Cortex of kidney (tissue), 1 donor: ENCODE measurements at places on chromosomes 7 and 10.

GRCh38 chr10:124130198-124130900 lies 37.0 kb upstream of the CHST15 start:
- no peak for DNase-seq

DNA sequence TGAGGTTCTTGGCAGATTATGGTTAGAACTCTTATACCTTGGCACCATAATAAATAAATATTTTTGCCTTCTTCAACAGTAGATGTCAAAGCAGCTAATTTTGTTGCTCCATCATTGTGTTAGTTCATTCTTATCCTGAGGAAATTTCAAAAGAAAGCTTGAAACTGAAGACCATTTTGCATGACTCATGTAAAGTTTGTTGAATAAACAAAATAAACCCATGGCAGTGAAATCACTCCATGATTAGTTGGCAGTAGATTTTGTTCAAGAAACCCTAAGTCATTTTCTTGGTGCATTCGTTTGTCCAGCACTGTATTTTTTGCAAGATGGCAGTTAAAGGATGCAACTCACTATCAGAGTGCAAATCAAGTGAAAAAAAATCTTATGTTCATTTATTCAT lies 91.6 kb downstream of the HECW1 start:
- no peak for DNase-seq

DNA sequence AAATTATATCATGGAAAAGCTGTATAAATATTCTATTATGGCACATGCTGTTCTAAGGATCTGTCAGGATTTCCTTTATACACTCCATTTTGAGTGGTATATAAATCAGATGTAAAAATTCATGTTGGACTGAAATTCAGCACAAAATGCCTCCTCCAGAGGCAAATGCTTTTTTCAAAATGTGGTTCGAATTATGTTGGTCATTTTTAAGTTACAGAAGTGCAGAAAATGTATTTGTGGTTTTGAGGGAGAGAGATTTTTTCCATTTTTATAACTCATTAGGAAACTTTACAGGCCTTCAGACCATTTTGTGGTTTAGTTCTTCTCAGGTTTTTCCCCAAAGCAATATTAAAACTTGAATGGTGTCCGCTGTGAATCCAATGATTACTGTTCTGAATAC lies 2.9 kb downstream of the PPP1R3A start:
- no peak for DNase-seq

- no peak for DNase-seq
These were observed 2.5 kb upstream of the ALOX5 start for GRCh38 chr10:45371560-45371959.

DNA sequence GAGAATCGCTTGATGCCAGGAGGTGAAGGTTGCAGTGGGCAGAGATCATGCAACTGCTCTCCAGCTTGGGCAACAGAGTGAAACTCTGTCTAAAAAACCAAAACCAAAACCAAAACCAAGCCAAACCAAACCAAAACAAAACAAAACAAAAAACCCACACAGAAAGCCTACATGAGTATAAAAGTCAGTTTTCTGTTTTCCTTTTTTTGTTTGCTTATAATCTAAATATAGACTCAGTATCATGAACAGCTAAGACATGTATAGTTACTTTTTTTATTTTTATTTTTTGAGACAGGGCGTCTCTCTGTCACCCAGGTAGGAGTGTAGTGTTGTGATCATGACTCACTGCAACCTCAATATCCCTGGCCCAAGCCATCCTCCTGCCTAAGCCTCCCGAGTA lies 16.8 kb upstream of the MTPN start:
- DNase-seq: no peak

GRCh38 chr10:104299031-104299904 lies 30.3 kb downstream of the GSTO2 start:
- no peak for DNase-seq

DNA sequence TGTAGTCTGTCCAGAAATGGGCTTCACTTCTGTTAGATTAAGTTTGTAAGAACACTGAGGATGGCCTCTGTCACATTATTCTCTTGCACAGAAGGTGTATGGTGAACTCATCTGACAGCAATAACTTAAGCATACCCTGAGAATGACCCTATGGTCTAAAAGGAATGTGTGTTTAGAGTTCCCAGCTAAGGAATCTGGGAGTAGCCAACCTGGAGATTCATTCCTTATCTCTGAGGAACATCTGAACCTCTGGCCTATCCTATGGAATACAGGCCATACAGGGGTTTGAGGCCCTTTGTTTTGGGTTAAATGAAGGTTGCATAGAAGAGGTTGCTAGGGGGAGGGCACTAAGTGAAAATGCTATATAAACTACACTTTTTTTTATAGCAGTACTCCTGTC lies 41.4 kb downstream of the LAMB4 start:
- DNase-seq: no peak

DNA sequence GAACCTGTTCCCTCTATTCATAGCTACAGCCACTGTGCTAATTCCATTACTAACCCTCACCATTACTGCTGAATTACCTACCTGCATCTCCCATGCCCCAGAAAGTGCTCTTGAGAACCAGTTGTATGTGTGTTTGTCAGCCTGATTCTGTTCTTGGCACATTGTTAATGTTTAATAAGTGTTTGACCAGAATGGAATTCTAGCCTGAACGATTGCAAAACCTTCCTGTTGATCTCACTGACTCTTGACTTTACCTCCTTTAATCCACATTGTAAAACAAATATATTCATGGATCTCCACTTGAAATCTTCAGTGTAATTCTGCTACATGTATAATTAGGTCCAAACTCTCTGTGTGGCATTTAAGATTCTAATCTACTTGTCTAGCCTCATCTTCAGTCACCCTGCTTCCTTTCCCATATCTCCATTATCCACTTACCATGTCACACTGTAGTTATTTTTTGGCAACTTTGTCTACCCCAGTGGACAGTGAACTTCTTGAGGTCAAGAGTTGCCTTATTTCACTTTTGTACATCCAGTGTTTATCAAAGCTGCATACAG lies 4.9 kb downstream of the ZNF277 start:
- DNase-seq: no peak

GRCh38 chr7:4009211-4010060 lies 672.7 kb upstream of the FOXK1 start:
- DNase-seq: no peak

GRCh38 chr7:132051311-132051710 lies 494.9 kb upstream of the PODXL start:
- no peak for DNase-seq

GRCh38 chr10:12432402-12433189 lies 83.2 kb downstream of the CAMK1D start:
- DNase-seq: no peak

GRCh38 chr7:17120756-17121155 lies 177.7 kb upstream of the AHR start:
- DNase-seq: no peak

DNA sequence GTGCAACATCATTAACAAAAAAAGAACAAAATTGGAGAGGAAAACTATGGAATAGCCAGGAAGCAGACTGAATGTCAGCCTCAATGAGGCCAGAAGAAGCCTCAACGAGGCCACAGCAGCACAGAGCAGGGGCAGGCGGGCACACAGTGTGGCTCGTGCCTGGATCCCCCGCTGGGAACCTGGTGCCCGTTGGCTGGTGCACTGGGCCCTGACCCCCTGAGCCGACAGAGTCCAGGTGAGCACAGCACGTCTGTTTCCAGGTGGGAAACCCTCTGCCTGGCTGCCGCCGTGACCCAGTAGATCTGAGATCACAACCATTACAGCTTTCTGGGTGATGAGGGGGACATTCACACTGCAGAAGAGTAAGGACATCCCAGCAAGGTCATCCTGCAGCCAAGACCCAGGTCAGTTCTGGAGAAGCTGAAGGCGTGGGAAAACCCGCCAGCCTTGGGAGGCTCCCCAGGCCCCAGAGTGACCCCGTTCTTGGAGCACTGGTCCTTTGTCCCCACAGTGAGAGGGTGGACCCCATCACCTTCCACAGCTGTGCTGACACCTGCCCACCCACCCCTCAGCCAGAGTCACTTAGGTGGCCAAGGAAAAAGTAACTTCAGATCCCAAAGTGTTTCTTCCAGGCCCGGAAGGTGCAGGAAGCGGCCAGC lies 222.1 kb downstream of the ADARB2 start:
- DNase-seq: no peak

- DNase-seq: no peak
These were observed 277.6 kb downstream of the REEP3 start for GRCh38 chr10:63798599-63799498.

GRCh38 chr10:22978287-22978686 lies 50.4 kb downstream of the ARMC3 start:
- no peak for DNase-seq

- no peak for DNase-seq
These were observed 116.6 kb upstream of the SAMD8 start for GRCh38 chr10:74994854-74995253.

DNA sequence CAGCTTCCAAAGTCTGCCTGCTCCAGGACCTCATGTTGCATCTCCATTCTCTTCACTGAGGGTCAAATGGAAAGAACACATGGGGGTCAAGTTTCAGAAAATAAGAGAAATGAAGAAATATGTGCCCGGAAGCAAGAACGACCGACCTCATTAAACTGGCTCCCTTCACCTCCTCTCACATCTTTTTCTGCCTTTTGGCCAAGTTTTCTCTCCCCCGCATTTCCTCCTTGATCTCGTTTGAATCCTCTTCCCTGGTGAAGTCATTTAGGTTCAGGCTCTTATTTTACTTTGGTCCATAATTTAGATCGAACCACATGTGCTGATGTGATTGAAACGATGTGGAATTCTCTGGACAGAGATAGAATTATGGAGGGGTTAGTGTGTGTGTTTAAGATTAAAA lies 44.2 kb downstream of the EGFR start:
- no peak for DNase-seq

- DNase-seq: no peak
These were observed 465.2 kb downstream of the MDFIC start for GRCh38 chr7:115387137-115387536.

DNA sequence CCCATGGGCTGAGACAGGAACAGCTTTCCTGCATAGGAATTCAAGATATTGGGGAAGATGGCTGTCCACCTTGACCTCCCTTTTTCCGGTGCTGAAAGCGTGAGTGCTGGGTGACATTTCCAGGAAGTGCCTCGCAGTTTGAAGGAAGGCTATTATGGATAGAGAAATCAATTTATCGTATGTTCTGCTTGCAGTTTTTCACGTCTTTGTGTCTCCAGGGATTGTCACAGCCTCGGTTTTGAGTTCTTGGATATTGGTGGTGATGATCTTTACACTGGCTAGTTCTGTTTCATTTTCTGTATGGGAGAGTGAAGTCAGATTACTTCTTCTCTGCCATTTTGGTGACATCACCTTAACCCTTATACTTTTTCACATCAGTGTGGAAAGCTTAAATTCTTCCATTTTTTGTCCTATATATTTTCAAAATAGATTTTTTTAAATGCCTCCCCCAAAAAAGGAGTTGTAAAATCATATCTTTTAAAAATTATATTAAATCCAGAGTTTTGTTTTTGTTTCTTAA lies 102.5 kb upstream of the APBB1IP start:
- DNase-seq: no peak

GRCh38 chr10:114730291-114730690 lies 72.2 kb upstream of the ABLIM1 start:
- no peak for DNase-seq

DNA sequence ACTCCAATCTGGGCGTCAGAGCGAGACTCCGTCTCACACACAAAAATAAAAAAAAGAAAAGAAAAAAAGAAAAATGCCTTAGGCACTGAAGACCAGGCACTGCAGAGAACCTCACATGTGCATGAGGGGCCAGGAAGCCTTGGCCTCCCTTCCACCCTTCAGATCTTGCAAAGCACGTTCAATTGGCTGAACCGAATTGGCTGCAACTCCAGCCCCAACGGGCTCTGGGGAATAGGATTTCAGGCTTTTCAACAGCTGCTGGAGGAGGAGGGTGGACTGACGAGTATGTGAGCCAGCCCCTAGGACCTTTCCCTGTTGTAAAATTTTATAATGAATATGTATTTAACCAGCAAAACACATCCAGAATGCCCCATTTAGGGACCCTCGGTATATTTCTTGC lies 16.7 kb downstream of the TMEM120A start:
- no peak for DNase-seq

DNA sequence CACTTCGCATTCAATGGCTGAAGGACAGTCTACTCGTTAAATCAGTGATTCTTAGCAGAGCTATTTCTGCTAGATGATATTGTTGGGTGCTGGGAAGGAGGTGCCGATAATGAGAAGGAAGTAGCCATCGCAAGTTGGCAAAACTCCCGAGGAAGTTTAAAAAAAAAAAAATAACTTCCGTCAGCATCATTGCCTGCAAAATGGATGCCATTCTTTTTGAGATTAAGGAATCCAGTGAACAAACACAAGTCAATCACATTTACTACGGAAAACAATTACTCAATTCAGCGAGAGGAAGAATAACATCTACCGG lies 74.4 kb upstream of the SFMBT2 start:
- DNase-seq: no peak

DNA sequence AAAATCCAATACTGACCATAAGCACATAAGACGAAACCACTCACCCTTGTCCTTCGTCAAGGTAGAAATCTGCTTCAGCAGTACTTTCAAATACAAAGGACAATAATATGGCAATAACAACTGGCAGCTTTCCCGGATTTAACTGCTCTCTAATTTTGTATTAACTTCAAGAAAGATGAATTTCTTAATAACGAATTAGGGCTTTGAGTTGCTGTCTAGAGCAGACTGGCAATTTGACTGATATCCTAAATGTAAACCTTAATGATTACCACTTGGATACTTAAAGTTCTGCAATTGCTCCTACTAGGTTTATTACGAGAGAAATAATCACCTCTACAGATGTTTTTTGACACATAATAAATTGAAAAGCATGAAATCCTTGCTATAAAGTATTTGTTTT lies 418.7 kb downstream of the MAGI2 start:
- DNase-seq: no peak

DNA sequence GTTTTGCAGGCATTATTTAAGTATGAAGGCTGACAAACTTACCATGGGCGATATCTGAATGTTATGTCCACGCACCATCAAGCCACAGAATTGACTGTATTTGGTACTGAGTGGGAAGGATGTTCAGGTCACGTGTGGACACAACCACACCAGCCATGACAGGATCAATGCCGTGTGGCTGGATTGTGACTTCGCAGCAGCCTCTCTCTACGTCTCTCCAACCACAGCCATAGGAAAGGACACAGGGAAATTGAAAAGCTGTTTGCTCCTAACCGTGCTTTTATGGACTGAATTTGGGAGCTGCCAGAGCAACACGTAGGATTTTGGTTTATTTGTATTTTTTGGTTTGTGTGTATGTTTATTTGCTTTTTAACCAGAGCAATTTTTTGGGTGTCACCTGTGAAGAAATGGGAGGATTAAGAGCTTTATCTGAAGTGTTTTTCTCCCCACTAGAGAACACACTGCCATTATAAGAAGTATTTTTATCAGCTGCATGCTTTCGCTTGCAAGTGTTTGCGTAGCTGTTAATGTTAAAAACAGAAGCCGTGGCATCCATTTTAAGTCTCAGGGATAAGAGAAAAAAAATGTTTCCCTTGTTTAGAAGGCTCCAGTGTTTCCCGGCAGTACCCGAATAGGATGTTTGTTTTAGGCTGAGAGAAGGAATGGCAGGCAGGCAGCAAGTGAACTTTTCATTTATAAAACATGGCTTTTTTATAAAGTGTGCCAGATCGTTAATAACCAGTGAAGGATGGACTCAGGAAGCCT lies 401.1 kb upstream of the NFE2L3 start:
- no peak for DNase-seq
